ENCODE measurements at places on chromosomes 3 and 15. TPM values are rescaled to one million over a fixed set of nuclear protein-coding genes. Genes with fewer than 3 reads are reported as not detected.

GRCh38 chr3:67176396-67176795 is 178.3 kb downstream of the KBTBD8 start:
- no peak for DNase-seq

- DNase-seq: no peak
Observed at GRCh38 chr15:92449476-92449875, 55.8 kb downstream of the ST8SIA2 start.

- DNase-seq: no peak
Observed at GRCh38 chr3:145024700-145025099, 1053.1 kb downstream of the DIPK2A start.

The SLC28A2 gene
- not detected for total RNA-seq

DNA sequence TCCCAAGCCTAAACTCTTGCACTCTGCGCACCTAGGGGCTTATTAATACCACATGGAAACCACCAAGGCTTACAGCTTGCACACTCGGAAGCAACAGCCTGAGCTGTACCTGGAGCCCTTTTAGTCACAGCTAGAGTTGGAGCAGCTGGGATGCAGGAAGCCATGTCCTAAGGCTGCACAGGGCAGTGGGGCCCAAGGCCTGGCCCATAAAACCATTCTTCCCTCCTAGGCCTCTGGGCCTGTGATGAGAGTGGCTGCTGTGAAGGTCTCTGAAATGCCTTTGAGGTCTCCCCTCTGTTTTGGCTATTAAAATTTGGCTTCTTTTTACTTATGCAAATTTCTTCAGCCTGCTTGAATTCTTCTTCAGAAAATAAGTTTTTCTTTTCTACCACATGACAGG is 383.9 kb upstream of the UBE2E2 start:
- no peak for DNase-seq

The DAZL gene
- not detected for total RNA-seq

The XCR1 gene
- total RNA-seq: 0.63 TPM

GRCh38 chr3:38524141-38524739 is 28.1 kb downstream of the EXOG start:
- DNase-seq: no peak

The FAN1 gene
- 4.3 TPM for total RNA-seq

DNA sequence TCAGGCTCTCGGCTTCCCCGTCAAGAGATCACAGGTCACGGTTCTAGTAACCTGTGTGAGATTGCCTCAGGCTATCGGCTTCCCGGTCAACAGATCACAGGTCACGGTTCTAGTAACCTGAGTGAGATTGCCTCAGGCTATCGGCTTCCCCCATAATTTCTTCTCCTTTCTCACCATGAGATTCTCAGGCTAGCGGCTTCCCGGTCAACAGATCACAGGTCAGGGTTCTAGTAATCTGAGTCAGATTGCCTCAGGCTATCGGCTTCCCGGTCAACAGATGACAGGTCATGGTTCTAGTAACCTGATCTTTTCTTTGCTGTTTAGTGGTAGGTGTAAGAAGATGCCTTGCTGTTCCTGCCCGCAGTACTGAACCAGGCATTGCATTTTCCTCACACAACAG is 418.2 kb upstream of the ZNF717 start:
- no peak for DNase-seq

The TRH gene
- total RNA-seq: not detected
